NCI-H1694 (cell line): ENCODE measurements at places on chromosomes 12 and 14.

GRCh38 chr12:17928708-17929366 is 161.2 kb downstream of the RERGL start:
- DNase-seq = peak; percentile 5

DNA sequence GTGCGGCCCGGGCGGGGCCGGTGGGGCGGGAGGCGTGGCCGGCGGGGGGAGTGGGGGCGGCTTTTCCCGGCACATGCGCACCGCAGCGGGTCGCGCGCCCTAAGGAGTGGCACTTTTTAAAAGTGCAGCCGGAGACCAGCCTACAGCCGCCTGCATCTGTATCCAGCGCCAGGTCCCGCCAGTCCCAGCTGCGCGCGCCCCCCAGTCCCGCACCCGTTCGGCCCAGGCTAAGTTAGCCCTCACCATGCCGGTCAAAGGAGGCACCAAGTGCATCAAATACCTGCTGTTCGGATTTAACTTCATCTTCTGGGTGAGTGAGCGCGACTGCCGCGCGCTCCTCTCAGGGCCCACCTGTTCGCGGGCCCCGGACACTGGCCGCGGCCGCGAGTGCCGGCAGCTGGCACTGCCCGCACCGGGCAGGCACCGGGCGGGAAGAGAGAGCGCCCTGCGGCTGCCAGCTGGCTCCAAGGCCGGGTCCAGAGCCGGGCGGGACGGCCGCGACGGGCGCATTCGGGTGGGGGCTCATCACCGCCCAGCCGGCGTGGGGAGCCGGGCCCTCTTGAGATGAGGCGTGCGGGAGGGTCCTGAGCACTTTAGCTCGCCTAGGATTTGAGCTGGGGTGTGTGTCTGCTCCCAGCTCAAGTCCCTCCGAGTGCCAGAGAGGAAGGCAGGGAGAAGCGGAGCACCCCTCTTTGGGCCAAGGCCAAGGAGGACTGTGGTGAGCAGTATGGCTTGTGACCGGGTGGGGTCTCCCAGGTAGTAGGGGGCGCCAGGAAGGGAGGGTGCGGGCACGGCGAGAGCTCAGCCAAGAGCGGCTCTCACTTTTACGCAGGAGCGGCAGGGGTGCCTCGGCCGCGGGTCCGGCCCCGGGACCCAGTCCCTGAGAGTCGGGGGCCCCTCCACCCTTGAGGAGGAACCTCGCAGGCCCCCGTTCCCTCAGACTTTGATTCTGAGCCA is at the start of gene CD9:
Gene CD9, plus strand, starts transcription at position 145 of the 957 bp plus-strand sequence. Its CDS starts 100 bp downstream, at position 245.
- no peak for DNase-seq

DNA sequence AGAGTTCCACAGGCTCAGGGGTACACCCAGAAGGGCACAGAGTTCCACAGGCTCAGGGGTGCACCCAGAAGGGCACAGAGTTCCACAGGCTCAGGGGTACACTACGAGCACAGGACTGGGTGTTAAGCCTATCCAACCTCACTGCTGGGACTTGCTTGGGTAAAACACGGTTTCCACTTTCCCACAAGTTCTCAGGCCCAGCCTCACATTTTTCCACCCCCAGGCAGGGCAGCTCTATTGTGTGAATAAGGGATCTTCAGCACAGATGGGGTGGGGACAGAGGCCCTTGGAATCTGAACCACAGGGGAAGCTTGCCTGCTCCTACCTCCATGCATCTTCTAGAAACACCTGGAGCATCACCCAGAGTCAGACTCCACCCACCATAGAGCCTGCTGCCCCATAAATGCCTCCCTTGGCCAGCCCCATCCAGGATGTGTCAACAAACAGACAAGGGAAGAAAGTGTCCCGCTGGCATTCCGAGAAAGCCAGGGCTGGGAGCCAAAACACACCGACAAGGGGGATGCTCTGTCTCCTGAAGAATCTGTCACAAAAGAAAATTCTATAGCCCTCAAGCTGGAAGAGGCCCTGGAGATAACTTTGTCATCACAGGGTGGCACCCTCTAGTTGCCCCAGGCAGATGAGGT is 4.8 kb downstream of the CRACR2A start:
- no peak for DNase-seq

- DNase-seq = no peak
Observed at GRCh38 chr12:617304-617915, 45.8 kb downstream of the NINJ2 start.

GRCh38 chr12:21444193-21445146 is 7.0 kb downstream of the PYROXD1 start:
- DNase-seq = no peak

- peak; percentile 11 for DNase-seq
Observed at GRCh38 chr12:7832059-7832696, 40.5 kb downstream of the SLC2A14 start.

- DNase-seq = no peak
Observed at GRCh38 chr14:94009767-94010166, 12.7 kb downstream of the CCDC197 start.

DNA sequence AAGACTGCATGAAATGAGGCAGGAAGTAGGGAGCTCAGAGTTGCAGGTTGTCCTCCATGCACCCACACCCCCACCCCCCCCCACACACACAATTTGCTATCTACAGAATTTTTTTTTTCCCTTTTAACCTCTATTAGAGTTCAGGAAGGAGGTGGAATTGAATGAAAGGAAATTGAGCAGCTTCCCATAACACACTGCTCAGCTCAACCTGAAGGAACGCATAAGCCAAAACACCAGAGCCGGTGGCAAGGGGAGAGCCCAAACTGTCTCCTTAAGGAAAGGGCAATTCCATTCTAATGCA is 74.1 kb downstream of the NUAK1 start:
- no peak for DNase-seq

- no peak for DNase-seq
Observed at GRCh38 chr14:34668111-34668510, 38.2 kb upstream of the SNX6 start.

DNA sequence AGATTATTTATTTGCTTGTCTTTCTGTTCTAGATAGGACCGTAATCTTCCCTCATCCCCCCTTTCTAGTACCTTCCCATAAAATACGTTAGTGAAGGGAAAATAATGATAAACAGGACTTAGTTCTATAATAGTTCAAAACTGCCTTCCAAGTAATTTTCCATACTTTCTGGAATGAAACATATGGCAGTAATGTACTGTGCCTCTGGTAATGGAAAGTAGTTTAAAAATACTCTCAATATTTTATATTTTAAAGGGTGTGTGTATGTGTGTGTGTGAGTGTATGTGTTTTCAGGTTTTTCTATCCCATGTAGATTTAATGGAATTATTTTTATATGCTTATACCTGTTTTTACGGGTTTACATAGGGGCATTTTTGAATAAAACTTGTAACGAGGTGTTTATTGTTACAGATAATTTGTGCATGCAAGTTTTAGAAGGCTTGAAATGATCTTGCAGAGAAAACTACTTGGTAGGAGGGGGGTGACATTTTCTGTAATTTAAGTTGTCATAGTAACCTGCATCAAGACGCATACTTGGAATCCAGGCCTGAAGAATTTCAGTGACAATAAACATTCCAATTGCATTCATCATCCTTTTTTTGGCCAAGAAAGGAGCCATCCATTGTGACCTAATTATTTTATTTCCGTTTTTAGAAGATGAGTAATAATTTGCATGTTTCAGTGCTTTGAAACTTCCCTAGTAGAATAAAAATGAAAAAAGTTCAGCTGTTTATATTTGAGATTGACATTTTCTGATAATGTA is 38.9 kb downstream of the RASSF8 start:
- no peak for DNase-seq

DNA sequence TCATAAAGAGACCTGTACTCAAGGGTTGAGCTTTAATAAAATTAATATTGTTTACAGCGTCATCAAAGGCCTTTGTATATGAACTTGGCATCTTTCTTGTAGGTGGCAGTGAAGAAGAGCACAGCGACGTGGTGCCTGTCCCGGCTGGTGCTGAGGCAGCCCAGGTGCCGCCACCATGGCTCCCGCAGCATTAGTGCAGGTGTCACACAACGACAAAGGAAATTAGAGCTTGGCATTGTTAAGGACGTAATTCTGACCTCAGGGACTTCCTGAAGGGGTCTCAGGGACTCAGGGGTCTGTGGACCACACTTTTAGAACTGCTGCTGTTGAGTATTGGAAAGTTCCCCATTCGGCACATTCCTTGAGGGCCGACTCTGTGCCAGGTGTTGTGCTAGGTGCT is 24.1 kb downstream of the EML1 start:
- DNase-seq = no peak

DNA sequence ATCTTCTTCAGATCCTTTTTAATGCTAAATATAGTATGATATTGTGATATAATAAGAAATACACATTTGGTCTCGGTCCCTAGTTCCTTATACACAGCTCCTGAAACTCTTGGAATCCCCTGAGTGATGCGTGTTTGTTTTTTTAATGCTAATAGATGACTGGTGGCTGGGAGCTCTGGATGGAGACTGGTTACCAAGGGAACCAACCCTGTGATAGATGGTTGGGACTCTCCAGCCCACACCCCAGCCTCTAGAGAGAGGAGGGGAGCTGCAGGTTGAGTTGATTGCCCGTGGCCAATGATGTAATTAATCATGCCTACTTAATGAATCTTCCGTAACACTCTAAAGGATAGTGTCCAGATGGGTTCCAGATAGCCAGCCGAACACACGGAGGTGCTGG is 140.6 kb downstream of the FBXL14 start:
- no peak for DNase-seq

GRCh38 chr14:36974985-36975384 is 197.4 kb downstream of the SLC25A21 start:
- DNase-seq = no peak

DNA sequence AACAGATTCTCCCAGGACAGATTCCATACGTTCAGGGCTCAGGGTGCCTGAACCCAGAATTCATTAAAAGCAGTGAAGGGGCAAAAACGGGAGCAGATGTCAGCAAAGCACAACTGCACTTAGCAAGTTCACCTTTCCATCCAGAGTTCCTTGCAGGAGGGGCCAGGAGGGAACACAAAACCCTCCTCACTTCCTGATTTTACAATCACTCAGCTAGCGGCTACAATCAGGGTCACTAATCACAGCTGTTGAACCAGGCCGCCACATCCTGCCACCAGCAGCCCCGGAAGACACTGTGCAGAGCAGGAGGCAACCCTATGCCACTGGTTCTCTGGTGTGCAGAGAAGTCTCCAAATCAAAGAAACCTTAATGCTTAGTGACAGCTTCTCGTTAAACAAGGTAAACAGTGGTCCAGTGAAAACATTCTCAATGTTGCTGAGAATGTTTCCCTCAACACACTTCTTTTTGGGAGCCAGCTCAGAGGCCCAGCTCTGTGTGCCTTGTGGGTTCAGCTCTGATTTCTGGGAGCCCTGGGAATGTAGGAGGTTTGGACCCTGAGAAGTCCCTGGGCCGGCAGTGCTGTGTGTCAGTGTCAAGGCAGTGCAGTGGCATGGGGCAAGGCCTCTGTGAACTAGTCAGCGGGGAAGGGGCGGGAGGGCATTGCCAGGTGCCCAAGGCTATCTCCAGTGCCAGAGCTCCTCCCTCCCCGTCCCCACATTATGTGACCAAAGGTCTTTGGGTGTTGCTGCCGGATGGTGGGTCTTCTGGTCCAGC is 54.5 kb downstream of the VCPKMT start:
- DNase-seq = no peak
